Endothelial cell of umbilical vein (primary cell): ENCODE measurements at places on chromosomes 12 and 14. TPM values are rescaled to one million over a fixed set of nuclear protein-coding genes. Genes with fewer than 3 reads are reported as not detected.

NKX2-8 gene
- not detected in 2 replicates for total RNA-seq

TSHR gene
- not detected in 2 replicates for total RNA-seq

REM2 gene
- total RNA-seq = 0.33 TPM in 1 of 2 replicates, not detected in the other

TRHDE gene
- not detected in 2 replicates for total RNA-seq

ACSM4 gene
- total RNA-seq = not detected in 2 replicates

SNRNP35 gene
- 27.9 and 30.6 TPM in 2 replicates for total RNA-seq

CAPS2 gene
- total RNA-seq = 1.7 and 2.9 TPM in 2 replicates

TAS2R19 gene
- total RNA-seq = 3.1 and 4.1 TPM in 2 replicates

CSRP2 gene
- 12.7 and 13.4 TPM in 2 replicates for total RNA-seq

APOLD1 gene
- total RNA-seq = 5.3 and 6.0 TPM in 2 replicates

SMCO2 gene
- total RNA-seq = 0.49 and 1.2 TPM in 2 replicates

MAP3K12 gene
- total RNA-seq = 29.3 and 33.3 TPM in 2 replicates

KLRC4 gene
- not detected in 2 replicates for total RNA-seq

C12orf60 gene
- 1.1 and 1.3 TPM in 2 replicates for total RNA-seq

SERPINA3 gene
- not detected in 2 replicates for total RNA-seq

PLCZ1 gene
- not detected in 2 replicates for total RNA-seq

LRFN5 gene
- total RNA-seq = not detected in 2 replicates

ANO2 gene
- 51.6 and 65.0 TPM in 2 replicates for total RNA-seq

CCDC85C gene
- 17.8 and 22.2 TPM in 2 replicates for total RNA-seq

AP1G2 gene
- 30.5 and 39.0 TPM in 2 replicates for total RNA-seq

IGF1 gene
- total RNA-seq = 0.85 TPM in 1 of 2 replicates, not detected in the other

ADAM21 gene
- total RNA-seq = not detected in 2 replicates

KRT7 gene
- 293 and 420 TPM in 2 replicates for total RNA-seq

CCDC177 gene
- not detected in 2 replicates for total RNA-seq

GOLT1B gene
- total RNA-seq = 50.5 and 59.4 TPM in 2 replicates

PRPH gene
- total RNA-seq = not detected in 2 replicates

PTPRR gene
- total RNA-seq = 0.46 and 0.72 TPM in 2 replicates

CCDC184 gene
- 0.18 TPM in 1 of 2 replicates, not detected in the other for total RNA-seq

ANKRD33 gene
- total RNA-seq = 0.95 and 1.2 TPM in 2 replicates
